Naive thymus-derived CD4-positive, alpha-beta T cell (primary cell): ENCODE measurements at places on chromosomes 5 and 9.

DNA sequence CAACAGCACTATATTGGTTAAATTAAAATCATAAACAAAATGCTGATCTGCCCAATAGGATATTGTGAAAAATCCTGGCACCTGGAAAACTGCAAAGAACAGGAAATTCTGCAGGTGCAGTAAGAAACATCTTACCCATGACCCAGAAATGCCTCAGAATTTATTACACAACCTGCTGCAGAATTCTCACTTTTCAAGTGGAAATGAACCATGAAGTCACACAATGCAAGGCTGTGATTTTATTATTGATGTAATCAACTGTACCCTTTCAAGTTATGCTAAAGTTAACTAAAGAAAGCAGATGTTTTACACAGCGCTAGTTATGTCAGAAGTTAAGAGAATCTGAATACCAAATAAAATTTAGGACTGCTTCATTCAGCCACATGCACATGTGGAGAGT is 6.0 kb downstream of the STRBP start:
- no peak for DNase-seq

DNA sequence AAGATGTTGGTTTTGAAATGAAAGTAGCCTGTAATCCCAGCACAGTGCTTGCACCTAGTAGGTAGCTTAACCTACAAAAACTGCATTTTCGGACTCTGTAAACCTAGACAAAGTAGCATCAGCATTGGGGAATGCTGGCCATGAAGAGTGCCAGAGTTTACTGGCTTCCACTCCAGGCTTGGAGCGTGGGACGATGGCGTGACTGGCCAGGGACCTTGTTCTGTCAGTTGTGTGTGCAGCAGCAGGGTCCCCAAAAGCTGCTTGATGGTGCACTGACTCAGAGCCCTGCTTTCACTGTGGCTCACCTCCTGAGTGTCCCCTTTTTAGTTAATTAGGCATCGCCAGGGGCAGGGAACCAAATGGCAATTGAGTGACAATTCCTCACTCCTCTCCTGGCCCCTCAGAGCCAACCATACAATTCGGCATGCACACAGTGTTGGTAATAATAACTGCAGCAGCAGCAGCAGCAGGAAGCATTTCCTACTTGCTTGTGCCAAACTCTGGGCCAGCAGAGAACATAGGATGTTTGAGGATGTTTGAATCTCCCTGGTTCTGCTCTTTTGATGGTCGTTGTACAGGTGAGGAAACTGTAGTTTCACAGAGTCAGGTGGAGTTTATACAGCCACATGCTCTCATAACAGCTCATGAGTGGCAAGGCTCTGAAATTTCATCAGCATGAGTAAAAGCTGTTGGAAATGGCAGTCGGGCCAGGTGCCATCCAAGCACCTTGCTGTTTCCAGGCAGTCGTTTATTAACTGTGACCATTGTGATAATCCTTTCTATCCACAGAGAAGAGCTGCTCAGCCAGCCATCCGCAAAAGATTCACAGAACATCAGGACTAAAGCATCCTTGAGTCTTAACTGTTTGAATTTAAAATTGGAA is 4.2 kb downstream of the UBE2QL1 start:
- no peak for DNase-seq

GRCh38 chr9:30932226-30932625 is 1452.2 kb upstream of the ACO1 start:
- no peak for DNase-seq

GRCh38 chr5:151212406-151212798 is 11.5 kb downstream of the CCDC69 start:
- peak; percentile 39 for DNase-seq

DNA sequence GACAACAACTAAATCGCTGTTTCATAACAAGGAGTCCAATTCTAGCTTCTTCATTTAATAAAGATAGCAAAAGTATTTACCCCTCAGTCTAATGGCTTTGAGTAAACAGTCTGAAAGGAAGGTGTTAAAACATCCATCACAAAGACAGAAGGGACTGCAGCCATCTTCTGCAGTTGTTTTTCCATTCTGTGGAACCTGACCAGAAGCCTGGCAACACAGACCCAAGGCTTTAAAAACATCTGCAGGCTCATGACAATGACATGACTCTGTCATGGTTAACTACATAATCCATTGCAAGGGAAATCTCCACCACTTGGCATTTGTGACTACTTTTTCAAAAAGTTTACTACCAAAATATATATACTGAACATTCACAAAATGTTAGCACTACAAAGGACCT is 51.9 kb downstream of the ELL2 start:
- DNase-seq, result no peak

DNA sequence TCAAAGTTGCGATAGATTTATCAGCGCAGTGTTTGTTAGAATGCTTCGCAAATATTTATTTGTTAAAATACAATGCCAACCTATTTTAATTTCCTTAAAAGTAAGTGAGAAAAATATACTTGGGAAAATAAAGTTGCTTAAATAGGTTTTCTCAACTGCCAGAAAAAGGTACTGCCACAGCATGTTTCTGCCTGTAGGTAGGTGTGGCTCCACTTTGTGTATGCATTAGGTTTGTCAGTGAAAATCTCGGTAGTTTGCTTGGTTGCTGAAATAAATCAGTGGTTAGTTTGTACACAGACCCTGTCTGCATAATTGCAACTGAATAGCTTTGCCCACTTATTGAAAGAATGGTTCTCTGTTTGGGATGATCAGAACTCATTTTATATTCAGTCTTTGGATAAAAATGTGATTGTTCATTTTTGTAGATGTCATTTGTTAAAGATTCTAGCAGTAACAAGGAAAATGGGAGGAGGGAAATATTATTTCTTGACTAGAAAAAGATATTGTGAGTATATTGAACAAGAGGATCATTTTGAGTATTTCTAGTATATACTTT is 25.7 kb downstream of the C9orf85 start:
- no peak for DNase-seq

DNA sequence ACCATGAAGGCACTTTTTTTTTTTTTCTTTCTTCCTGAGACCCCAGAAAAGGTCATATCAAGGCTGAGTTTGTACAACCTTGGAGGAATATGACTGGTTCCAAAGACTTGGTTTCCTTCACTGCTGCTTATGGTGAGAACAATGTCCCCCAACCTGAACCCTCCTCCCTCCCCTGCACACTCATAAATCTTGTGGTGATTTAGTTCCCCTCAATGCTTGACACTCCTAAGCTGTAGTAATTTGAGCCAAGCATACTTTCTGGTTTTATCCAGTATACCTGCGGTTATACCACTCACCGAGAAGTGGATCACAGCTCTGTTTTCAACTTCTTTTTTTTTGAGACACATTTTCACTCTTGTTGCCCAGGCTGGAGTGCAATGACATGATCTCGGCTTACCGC is 149.9 kb upstream of the KLF4 start:
- DNase-seq, result no peak

- no peak for DNase-seq
Observed at GRCh38 chr9:137411645-137412380, 11.1 kb downstream of the EXD3 start.

DNA sequence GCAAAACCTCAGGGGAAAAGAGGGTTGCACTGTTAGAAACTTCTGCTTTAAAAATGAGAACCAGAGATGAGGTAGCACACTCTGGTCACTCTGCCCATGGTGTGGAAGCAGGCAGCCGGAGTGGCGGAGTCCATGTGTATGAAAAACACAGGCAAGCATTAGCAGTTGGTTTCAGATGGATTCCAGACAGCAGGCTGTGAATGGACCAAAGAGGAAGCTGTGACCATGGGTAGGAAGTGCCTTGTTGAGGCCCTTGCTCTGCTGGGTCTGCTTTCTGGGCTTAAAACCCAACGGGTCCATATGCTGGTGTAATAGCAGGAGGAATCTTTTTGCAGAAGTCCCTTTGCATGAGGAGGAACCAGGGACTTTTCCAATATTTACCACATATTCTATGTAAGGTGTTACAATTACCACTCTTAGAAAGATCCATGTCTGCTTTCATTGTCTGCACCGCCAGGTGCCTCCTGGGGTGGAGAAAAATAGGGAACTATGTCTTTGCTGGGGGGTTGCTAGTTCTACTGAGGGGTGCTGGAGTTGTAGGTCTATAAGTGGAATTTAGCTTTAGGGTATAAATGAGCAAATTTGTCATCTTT is 77.0 kb downstream of the ANKRD55 start:
- no peak for DNase-seq

DNA sequence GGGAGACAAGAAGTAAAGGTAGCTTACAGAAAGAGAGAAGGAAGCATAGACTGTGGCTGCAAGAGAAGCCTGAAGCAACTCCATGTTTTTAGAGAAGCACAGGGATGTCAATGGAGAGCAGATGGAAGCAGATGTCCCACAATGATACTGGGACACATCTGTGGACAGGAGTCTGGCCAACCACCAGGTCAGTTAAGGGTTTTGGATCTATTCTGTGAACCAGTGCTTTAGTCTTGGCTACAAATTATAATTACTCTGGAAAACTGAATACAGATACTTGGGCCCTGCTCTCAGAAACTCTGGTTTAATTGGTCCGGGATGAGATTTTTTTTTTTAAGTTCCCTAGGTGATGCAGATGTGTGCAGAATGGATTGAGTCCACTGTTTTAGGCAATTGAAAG is 592.8 kb downstream of the CSNK1G3 start:
- DNase-seq, result no peak

- no peak for DNase-seq
Observed at GRCh38 chr5:56783261-56783660, 32.1 kb upstream of the MAP3K1 start.

DNA sequence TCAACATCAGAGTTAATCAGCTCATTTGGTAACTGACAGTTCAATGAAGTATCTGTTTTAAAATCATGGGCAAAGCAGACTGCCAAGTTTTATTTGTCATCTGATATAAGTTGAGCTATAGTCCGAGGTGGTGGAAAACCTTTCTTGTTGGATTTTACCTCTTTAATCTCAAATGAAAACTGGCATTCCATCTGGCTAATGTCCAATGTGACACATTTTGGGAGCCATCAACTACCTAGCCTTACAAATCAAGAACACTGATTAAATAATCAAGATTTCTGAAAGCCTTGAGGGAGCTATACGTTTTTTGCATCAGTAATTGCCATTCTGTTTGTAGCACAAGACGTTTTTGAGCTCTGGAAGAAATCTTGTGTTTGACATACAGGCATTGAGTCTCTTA is 1380.5 kb upstream of the WWC1 start:
- DNase-seq, result no peak

- DNase-seq, result no peak
Observed at GRCh38 chr5:177605667-177606066, 5.7 kb downstream of the B4GALT7 start.

GRCh38 chr5:19235101-19235584 is 752.9 kb downstream of the CDH18 start:
- DNase-seq, result no peak

- DNase-seq, result no peak
Observed at GRCh38 chr5:179368806-179369529, 23.7 kb upstream of the ADAMTS2 start.

- no peak for DNase-seq
Observed at GRCh38 chr5:136027311-136027710, 1.5 kb upstream of the TGFBI start.

- no peak for DNase-seq
Observed at GRCh38 chr5:52906845-52907244, 82.3 kb upstream of the ITGA2 start.

- DNase-seq, result no peak
Observed at GRCh38 chr9:32340361-32340760, 44.1 kb upstream of the ACO1 start.

DNA sequence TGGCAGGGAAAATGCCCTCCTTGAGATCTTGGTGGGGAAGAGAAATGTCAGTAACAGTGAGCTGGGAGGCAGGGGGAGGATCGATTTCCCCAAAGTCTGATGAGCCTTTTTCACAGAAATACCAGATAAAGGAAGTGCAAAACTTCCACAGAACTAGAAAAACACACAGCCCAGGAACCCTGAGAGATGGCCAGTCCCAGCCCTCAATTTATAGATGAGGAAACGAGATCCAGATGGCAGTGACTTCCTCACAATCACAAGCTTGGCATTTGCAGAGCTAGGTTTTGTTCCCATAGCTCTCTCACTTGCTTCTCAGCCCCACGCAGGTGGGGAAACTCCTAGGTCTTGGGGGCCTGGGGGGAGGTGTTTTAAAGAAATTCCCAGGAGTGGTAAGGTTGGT is 3.8 kb upstream of the GGTA1 start:
- no peak for DNase-seq

DNA sequence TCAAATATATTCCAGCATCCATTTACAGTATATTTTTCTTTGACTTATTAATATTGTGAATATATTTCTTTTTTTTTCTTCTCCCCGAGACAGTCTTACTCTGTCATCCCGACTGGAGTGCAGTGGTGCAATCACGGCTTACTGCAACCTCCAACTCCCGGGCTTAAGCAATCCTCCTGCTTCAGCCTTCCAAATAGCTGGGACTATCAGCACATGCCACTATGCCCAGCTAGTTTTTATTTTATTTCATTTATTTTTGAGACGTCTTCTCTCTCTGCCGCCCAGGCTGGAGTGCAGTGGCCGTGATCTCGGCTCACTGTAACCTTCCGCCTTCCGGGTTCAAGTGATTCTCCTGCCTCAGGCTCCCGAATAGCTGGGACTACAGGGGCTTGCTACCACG is 7.4 kb upstream of the GLIPR2 start:
- no peak for DNase-seq

- no peak for DNase-seq
Observed at GRCh38 chr5:88664645-88665044, 218.3 kb downstream of the MEF2C start.

GRCh38 chr5:128126241-128126640 is 42.7 kb downstream of the SLC12A2 start:
- DNase-seq, result no peak

- no peak for DNase-seq
Observed at GRCh38 chr5:24602188-24602587, 42.6 kb downstream of the CDH10 start.

- DNase-seq, result peak; percentile 29
Observed at GRCh38 chr9:764105-764524, 77.4 kb upstream of the DMRT1 start.

DNA sequence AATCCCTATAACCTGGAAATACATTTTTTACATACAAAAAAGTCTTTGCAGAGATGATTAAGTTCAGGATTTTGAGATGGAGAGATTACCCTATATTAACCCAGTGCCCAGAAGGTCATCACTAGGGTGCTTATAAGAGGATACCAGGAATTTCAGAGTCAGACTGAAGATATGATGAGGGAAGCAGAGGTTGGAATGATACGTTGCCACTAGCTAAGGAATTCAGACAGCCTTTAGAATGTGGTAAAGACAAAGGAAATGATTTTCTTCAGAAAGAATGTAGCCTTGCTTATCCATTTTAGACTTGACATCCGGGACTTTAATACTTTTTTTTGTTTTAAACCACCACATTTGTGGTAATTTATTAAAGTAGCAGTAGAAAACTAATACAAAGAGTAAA is 2176.8 kb upstream of the C9orf72 start:
- DNase-seq, result no peak

GRCh38 chr5:2289380-2289779 is 406.7 kb upstream of the IRX4 start:
- DNase-seq, result no peak
